Tongue (tissue), 3 donors: ENCODE measurements at places on chromosomes 16 and 17. TPM values are rescaled to one million over a fixed set of nuclear protein-coding genes. Genes with fewer than 3 reads are reported as not detected.

DNA sequence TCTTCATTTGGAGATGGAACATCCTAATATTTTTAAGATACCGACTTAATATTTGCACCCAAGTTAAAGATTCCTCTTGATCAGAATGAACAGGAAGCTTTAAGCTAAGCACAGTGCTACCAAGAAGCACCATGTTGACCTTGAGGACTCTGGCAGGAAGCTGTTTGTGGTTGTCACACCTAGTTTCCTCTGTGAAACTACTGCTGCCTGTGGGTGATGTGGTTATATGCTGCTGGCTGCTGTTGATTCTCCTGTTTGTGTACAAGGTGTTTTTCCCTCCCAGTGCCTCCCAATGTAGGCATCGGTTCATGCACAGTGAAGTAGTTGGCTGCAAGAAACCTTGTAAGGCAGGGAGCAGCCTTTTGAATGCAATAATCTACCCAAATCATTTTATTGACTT, 23.4 kb downstream of the RBL2 start:
- DNase-seq: no peak

DNA sequence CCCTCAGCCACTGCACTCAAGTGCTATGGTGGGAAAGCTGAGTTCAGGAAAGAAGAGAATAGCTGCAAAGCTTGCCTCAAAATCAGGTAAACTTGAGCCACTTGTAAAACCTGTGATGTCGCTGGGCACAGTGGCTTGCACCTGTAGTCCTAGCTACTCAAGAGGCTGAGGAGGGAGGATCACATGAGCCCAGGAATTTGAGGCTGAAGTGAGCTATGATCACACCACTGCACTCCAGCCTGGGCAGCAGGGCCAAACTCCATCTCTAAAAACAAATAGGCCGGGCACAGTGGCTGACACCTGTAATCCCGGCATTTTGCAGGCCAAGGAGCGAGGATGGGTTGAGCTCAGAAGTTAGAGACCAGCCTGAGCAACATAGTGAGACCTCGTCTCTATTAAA, 26.4 kb upstream of the SMURF2 start:
- DNase-seq: no peak

- no peak for DNase-seq
These were observed 96.0 kb downstream of the XYLT1 start for GRCh38 chr16:17374668-17375255.

DNA sequence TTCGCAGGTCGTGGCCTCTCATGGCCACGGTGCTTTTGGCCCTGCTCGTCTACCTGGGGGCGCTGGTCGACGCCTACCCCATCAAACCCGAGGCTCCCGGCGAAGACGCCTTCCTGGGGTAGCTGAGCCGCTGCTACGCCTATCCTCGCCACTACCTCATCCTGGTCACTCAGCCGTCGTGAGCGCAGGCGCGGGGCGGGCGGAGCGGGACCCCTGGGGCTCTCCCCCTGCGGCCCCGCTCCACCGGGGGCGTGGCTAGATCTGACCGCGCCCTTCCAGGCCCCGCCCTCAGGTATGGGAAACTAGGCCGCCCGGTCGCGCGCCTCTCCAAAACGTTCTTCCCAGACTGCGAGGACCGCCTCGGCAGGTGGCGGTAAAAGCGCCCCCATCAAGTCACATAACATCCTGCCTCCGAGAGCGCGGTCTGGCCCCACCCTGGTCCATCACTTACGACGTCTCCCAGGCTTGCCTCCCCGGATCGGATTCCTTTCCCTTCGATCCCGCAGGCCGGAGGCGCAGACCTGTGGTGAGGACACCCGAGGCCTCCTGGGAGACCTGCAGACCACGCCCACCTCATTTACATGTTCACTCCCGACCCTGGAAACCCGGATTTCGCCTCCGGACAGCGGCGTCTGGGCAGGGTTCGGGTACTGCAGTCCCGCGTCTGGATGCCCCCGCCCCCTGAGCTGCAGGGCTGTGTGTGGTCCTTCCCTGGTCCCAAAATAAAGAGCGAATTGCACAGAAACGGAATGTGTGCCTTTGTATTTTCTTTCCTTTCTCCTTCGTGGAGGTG, 91.5 kb upstream of the TMEM97 start:
- DNase-seq: peak; percentile 43

AHSP gene
- total RNA-seq: 4.2 TPM
